ENCODE measurements at places on chromosomes 3 and 15. TPM values are rescaled to one million over a fixed set of nuclear protein-coding genes. Genes with fewer than 3 reads are reported as not detected.

CORO2B gene
- total RNA-seq: 1.0 TPM

SMAD6 gene
- 14.0 TPM for total RNA-seq

DNA sequence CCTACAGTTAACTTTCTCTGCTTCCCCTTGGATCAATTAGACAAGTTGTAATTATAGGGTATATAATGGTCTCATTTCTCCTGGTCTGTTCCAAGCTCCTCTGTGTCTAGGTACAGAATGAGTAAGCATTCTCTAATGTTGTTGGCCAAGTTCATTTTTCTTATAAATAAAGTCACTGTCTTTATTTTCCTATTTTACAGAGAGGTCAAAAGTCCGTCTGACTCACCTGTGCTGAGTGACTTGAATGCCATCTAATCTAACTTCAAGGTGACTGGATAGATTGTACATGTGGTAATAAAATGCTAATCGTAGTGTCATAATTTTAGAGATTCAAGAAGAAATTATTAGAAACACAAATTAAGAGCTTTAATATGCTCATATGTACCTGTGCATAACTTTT, 500.2 kb downstream of the PDCD6IP start:
- no peak for DNase-seq

DNA sequence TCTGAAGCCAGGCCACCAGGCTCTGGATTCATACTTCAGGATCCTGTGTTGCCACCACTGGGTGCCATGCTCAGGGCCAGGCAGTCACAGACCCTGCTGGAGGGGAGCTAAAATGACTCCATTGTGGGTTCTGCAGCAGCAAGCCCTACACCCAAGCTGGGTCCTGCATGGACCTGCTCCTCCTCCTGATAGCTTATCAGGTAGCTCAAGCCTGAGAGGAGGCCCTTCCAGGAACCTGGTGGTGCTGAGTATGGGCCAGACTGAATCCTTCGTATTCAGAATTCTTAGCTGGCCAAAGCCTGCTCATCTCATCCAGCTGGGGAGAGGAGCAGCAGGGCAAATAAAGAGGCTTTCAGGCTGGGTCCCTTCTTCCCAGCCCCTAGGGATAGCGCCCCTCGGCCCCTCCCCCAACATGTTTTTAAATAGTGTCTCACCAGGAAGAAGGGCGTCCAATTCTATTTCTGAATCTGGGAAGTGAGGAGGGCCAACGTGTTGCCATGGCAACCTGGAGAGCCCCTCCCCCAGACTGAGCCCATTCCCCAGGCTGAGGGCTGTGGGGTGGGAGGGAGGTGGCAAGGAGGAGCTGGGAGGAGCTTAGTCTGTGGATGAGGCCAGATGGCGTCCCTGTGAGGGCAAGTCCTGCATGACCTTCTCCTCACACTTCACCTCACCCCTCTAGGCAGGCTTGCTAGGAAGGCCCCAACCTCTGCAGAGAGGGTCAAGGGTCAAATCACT, 11.0 kb upstream of the CAMKV start:
- no peak for DNase-seq

- DNase-seq: no peak
Measured at GRCh38 chr3:57973715-57974477, 34.3 kb upstream of the FLNB start.

DNA sequence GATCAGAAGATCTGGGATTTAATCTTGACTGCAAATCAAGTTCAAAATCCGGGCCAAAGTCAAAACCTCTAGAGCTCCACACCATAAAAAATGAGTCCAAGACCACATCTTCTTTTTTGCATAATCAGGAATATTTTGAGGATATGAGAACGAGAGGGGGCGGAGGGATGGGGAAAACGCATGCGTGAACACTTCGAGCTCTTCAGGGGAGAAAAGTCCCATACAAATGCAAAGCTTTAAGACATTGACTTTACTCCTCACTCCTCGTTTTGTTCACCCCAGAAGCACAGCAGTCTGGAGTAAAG, 68.2 kb downstream of the SUMF1 start:
- DNase-seq: no peak

GRCh38 chr15:66655511-66655910, 46.5 kb upstream of the SMAD6 start:
- DNase-seq: no peak

DNA sequence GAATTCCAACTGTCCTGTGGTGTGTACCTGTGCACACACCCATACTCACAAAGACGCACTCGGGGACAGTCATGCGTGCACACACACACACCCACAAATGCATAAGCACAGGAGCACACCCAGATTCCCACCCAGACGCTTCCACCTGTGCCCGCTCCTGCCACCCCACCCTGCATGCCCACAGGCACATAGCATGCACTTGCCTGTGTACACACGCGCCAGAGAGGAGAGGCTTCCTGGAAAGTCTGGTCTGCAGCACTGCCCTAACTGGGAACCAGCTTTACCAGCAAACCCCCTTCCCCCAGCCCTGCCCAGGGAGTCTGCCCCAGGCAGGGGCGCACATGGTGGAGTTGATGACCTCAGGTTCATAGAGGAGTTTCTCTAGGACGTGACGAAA, 246.2 kb downstream of the UACA start:
- no peak for DNase-seq

- no peak for DNase-seq
Measured at GRCh38 chr3:86126552-86126951, 864.4 kb downstream of the VGLL3 start.

DNA sequence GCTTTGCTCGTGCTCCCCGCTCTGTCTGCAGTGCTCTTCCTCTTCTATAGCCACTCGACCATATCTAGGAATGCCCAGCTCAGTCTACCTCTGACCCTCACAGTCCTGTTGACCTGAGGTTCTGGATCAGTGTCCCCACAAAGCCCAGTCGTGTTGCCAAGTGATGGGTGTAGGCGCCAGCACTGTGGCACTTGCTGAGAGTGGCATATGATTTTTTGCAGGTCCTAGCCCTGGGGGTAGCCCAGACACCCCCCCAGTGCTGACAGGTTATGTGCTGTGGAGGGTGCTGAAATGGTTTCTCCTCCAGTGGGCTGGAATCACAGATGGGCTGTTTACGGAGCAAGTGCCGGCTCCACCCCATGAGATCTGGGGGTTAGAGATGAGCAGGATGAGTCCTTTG, 32.5 kb downstream of the ACAD9 start:
- DNase-seq: no peak

GRCh38 chr3:11047500-11047899, 55.0 kb downstream of the SLC6A1 start:
- no peak for DNase-seq

GRCh38 chr15:61444585-61444984, 215.5 kb upstream of the RORA start:
- DNase-seq: no peak
